ENCODE measurements at places on chromosomes 12 and 14.

- no peak for DNase-seq
Measured at GRCh38 chr12:97753332-97753731, 290.7 kb downstream of the RMST start.

DNA sequence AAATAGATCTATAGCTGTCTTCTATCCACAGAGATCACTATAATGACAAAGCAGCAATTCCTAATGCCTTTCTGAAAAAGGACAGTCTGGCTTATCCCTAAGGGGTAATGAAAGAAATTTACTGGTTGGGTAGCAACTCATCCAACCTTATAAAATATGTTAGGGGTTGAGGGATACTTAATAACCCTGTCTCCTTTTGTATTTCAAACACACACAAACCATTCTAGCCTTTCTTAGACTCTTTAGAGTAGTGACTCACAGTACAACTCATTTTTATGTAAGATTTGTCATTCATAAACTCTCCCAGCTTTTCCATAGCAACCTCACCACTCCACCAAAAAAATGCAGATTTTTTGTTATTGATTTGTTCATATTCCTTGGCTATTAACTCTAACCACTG lies 167.9 kb downstream of the FSCB start:
- peak; percentile 28 for DNase-seq

DNA sequence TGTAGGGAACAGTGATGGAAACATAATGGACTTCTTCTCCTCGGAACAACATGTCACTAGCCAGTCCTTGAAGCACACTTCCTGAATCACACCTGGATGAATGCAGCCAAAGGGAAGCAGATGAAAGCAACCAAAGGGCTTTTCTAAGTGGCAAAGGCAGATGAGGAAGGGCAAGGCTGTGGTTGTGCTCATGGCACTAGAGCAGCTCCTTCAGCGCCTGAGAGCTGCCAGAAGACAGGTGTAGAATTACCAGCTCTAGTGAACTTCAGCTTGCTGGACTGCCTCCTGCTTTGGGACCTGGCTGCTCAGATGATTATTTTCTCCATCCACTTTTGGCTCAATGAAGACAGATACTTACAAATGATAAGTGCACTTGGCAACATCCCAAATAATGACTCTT lies 1372.1 kb upstream of the SEL1L start:
- DNase-seq, result no peak

DNA sequence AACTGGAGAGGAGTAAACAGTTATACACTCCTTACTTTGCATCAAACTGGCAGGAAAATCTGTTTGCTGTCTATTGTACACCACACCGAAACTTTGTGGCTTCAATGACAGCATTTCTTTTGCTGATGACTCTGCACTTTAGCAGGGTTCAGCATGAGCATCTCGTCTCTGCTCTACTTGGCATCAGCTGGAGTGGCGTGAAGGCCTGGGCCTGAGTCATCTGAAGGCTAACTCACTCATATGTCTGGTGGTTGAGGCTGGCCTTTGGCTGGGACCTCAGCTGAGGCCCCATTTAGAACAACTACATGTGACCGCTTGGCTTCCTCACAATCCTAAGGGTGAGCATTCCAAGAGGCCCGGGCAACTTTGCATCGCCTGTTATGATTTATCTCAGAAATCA lies 28.7 kb upstream of the REP15 start:
- peak; percentile 46 for DNase-seq

DNA sequence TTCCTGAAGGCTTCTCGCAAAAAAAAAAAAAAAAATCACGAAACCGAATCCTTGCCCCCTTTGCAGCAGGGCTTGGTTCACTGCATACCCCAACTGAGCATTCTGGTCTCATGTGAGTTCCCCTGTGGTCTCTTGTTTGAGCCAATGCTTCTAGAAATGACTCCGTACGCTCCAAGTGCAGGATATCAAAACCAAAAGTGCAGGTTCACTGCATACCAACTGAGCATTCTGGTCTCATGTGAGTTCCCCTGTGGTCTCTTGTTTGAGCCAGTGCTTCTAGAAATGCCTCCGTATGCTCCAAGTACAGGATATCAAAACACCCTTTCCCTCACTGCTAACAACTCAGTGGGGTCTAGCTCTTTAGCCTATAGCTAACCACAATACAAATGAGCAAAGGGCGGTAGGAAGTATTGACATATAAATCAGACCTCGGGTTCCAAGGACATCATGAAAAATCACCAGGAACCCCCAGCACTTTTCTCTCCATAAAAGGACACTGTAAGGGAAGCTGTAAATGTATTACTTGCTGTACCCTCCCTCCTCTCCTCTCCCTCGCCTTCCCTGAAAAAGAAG lies 206.3 kb upstream of the NOS1 start:
- DNase-seq, result no peak

- no peak for DNase-seq
Measured at GRCh38 chr12:93601591-93601990, 29.1 kb downstream of the SOCS2 start.

- DNase-seq, result peak; percentile 32
Measured at GRCh38 chr14:52926953-52927352, 23.9 kb downstream of the FERMT2 start.

GRCh38 chr12:47990351-47991105 lies 13.7 kb downstream of the COL2A1 start:
- peak; percentile 42 for DNase-seq

DNA sequence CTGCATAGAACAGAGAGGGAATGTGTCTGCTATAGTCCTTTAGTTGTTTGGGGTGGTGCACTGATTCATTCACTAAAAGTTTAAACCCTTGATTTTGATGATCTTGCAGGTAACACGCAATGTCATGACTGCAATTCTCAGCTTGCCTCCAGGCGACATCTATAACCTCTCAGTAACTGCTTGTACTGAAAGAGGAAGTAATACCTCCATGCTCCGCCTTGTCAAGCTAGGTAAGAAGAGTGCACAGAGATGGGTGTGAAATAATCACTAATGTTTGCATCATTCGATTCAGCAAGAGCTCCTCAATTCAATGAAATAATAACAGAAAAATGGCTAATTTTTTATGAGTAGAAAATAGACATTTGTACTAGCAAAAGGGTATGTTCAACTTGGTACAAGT lies 203.7 kb downstream of the PTPRO start:
- no peak for DNase-seq

DNA sequence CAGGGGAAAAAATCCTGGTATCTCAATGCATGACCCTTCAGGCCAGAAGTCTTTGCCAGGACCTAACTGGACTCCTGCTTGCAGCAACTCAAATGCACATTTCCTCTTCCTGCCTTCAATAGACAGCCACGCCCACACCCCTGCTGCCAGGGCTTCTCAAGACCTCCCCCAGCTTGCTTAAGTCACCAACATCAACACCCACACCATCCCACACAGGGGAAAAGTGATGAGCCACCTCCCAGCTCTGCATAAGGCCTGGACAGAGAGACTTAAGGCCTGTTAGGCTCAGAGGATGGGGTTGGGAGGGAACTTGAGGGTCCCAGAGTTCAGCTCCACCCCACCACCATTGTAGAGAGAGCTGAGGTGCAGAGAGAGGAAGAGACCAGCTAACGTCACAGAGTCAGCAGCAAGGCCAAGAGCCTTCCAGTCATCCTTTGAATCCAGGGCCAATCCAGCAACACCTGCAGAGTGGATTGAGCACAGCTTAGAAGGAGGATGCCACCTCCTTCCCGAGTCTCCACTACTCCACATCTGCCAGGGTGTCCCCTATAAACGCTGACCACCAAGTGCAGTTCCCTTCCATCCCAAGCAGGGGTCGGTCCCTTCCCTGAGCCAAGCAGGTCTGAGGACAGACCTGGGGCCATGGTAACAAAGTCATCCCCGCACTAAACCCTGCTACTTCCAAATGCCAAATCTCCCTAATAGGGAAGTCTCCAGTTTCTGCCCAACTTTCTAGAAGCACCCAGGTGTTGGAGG lies 50.0 kb downstream of the KDM2B start:
- peak; percentile 59 for DNase-seq

DNA sequence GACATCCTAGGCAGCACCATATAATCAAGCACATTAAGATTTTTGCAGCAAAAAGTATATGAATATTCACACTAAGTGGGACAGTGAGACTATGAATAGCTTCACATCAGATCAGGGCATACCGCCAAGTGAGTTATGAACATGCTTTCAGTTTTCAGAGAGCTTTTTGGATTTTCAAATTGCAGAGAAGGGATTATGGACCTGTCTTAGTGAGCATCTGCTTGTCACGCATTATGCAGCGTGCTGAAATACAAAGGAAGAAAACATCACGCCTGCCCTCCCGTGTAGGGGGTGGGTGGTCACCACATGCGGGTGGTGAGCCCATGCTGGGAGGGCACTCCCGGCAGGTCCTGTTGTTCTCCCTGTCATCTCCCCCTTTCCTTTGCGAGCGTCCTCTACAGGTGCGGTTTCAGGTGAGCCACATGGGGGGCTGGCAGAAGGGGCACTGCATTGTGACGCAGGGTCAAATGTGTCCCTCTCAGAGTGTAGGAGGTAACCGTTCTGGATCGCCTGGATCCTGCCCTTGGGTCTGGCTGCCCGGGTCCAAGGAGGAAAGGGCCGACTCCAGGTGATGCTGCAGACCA lies 42.6 kb downstream of the TRAF3 start:
- peak; percentile 51 for DNase-seq

- DNase-seq, result no peak
Measured at GRCh38 chr14:44613061-44613712, 106.1 kb upstream of the FSCB start.

DNA sequence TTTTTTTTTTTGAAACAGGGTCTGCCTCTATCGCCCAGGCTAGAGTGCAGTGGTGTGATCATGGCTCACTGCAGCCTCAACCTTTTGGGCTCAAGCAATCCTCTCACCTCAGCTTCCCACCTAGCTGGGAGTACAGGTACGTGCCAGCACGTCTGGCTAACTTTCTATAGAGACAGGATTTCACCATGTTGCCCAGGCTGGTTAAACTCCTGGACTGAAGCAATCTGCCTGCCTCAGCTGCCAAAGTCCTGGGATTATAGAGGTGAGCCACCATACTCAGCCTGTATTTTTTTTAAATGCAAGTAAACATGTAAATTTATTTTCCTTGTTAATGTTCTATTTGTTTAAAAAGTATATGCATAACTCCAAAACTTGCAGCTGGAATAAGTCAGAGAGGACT lies 80.4 kb downstream of the EEA1 start:
- DNase-seq, result no peak

- DNase-seq, result peak; percentile 68
Measured at GRCh38 chr12:15584366-15585041, 204.7 kb downstream of the EPS8 start.

- no peak for DNase-seq
Measured at GRCh38 chr12:95303476-95303875, 85.9 kb downstream of the VEZT start.

DNA sequence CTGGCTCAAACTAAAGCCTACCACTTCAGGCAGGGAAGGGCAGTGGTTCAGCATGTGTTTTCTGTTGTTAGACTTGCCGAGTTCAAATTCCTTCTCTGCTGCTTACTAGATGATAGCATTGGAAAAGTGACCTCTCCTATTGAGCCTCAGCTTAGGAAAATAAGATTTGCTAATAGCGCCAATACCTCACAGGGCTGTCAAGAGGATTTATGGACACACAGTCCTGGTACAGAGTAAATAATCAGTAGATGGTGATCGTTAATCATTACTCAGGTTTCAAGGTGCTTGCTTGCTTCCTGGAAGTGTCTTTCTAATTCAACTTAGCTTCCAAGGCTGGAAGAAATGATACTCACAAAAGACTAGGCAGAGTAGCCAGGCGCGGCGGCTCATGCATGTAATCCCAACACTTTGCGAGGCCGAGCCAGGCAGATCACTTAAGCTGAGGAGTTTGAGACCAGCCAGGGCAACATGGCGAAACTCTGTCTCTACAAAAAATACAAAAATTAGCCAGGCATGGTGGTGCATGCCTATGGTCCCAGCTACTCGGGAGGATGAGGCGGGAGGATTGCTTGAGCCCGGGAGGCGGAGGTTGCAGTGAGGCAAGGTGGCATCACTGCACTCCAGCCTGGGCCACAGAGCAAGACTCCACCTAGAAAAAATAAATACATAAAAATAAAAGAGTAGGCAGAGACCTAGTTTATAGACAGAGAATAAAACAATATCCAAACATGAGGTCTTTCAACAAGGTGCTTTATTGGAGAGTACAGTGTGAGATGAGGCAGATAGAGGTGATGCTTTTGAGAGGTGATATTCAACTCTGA lies 6.0 kb downstream of the PLA2G1B start:
- DNase-seq, result no peak

- no peak for DNase-seq
Measured at GRCh38 chr12:53502983-53503728, 2.1 kb downstream of the TARBP2 start.

GRCh38 chr14:63761351-63762117 lies 33.7 kb upstream of the SGPP1 start:
- DNase-seq, result no peak

DNA sequence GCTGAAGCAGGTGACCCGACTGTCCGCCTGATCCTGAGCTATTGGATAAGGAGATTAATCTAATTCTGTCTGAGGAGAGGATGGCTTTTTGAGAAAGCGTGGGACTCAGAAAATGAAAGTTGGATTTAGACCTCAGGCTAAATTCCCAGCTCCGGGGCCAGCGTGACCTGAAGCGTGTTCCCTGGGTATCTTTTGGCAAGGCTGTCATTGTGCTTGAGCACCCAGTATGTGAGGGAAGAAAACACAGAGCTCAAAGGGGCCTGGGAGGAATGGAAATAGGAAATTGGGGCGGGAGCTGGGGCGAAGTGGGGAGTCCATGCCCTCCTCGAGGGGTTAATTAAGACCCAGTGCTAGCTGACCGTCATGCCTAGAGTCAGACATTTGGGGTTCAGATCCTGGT lies 17.5 kb upstream of the CCDC63 start:
- no peak for DNase-seq

DNA sequence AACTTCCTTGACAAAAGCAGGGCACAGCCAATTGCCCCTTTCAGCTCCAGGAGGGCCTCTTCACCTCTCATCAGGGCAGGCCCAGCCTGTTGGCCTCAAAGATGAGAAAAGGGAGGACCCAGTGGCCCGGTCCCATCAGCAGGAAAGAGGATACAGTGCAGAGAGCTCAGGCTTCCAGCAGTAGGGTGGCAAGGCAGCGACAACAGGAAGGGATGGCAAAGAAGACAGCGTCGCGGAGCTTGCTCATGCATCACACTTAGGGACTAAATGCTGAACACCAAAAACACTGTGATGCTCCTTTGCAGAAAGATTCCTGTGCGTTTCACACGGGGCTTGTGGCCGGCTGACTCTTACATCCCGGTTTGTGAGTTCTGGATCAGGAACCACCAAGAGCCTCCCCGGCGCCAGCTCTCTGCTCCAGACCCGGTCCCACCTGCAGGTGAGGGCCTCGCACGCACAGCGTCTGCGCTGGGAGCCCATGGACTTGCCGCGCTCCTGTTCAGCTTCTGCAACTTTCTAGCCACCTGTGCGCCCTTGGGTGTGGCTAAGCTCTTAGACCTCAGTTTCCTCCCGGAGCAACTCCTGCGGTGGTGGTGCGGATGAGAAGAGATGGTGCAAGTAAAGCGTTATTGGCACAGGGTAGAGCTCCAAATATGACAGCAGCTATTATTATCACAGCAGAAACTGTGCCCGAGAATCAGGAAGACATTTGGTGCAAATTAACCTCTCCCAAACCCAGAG lies 15.3 kb upstream of the BCL7A start:
- DNase-seq, result no peak

GRCh38 chr12:75877763-75878621 lies 153.6 kb downstream of the PHLDA1 start:
- no peak for DNase-seq
